ENCODE measurements at places on chromosomes 1 and 21. TPM values are rescaled to one million over a fixed set of nuclear protein-coding genes. Genes with fewer than 3 reads are reported as not detected.

CYP2J2 gene
- total RNA-seq = 0.46 TPM

WDR64 gene
- total RNA-seq = not detected

DNA sequence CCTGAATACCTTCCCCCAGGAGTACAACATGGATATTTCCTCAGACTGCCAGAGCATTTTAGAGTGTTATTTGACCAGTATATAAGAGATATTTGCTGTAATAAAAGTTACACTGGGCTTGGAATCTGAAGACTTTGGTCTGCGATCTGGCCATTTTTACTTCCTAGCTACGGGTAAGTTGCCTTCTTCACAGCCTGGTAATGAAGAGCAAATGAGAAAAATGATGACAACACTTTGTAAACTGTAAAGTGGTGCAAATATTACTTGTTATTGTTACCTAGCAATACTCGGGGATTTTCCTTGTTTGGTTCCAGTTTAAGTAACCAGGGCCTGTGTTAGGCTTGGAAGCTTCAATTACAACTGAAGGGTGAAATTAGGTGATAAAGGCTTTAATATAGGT lies 180.8 kb upstream of the LMO4 start:
- peaks cover 52% of the 10 kb centered on the region for H3K27me3 ChIP-seq
- peaks cover 42% of the 10 kb centered on the region for H3K4me1 ChIP-seq
- H3K27ac ChIP-seq = no peak overlapping the region
- no peak overlapping the region for H3K4me3 ChIP-seq
- DNase-seq = no peak

INAVA gene
- 41.2 TPM for total RNA-seq

S100A7A gene
- total RNA-seq = not detected

GRCh38 chr1:240914506-240914905 lies 302.6 kb upstream of the GREM2 start:
- no peaks in the 10 kb centered on the region for H3K27me3 ChIP-seq
- H3K4me1 ChIP-seq = peaks cover 4% of the 10 kb centered on the region
- no peak overlapping the region for H3K4me3 ChIP-seq
- no peak for DNase-seq
- H3K27ac ChIP-seq = no peak overlapping the region

DNA sequence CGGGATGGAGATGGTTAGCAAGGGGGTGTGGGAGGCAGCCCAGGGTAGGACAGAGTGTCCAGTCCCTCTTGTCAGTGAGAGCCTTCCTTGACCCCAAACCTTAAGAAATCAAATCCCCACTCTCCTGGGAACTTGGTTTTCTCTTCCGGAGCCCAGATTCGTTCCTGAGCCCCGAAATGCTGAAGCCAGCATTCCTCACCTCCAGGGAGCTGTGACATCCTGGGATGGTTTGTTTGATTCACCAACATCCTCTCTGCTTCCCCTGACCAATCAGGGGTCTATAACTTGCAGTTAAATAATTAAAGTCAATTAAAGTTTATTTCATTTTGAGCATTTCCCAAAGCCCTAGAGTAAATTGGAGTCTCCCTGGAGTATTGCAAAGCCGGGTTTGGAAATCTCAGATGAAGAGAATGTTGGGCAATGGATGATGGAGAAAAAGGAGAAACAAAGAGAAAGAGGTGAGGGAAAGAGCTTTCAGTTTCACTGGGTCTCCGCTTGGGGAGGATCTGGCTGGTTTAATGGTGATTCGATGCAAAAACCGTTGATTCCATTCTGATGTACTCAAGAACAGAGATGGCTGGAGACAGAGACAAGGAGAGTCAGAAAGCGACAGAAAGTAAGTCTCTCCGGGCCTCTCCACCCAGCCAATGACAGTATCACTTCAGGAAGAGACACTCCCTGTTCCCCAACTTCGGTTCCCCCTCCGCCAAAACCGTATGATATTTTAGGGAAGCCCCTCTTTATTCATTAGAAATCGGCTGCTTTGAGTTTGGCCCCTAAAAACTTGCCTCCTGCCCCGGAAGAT lies 12.8 kb upstream of the ALX3 start:
- peak overlapping the region; percentile 65 for H3K4me3 ChIP-seq
- DNase-seq = no peak
- peaks cover 27% of the 10 kb centered on the region for H3K4me1 ChIP-seq
- no peaks in the 10 kb centered on the region for H3K36me3 ChIP-seq
- no peak overlapping the region for H3K27ac ChIP-seq
- peaks cover 96% of the 10 kb centered on the region for H3K27me3 ChIP-seq

OR14K1 gene
- total RNA-seq = not detected

DNA sequence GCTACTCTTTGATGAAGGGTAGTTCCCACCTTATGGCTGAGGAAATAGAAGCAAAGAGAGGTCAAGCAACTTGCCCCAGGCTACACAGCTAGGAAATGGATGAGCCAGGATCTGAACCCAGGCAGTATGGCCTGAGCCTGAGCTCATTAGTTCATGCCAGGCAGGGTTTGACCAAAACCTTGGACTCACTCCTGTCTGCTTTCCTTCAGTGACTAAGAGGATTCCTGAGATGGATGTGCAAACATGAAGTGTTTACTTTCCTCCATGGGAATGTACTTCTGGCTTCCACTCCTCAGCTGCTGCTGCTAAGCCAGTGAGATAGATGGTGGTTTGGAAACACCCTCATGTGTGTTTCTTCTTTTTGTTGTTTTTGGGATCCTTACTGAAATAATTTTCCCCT lies 35.1 kb upstream of the ERRFI1 start:
- no peak for DNase-seq
- H3K27me3 ChIP-seq = no peaks in the 10 kb centered on the region
- H3K27ac ChIP-seq = no peak overlapping the region
- peaks cover 4% of the 10 kb centered on the region for H3K36me3 ChIP-seq
- H3K4me3 ChIP-seq = no peak overlapping the region
- 0 out of 2 replicates have a peak, but pooled peaks cover 3% of the 10 kb centered on the region for H3K4me1 ChIP-seq

GRCh38 chr1:205228093-205228521 lies 361 bp downstream of the TMCC2 start:
- H3K27me3 ChIP-seq = peaks cover 15% of the 10 kb centered on the region
- no peak overlapping the region for H3K27ac ChIP-seq
- peak overlapping the region; percentile 82 for H3K4me3 ChIP-seq
- no peak for DNase-seq

- H3K27ac ChIP-seq = peak overlapping the region; percentile 76
- no peaks in the 10 kb centered on the region for H3K4me1 ChIP-seq
- H3K4me3 ChIP-seq = no peak overlapping the region
- DNase-seq = peak; percentile 75
- H3K27me3 ChIP-seq = no peaks in the 10 kb centered on the region
- peaks cover 15% of the 10 kb centered on the region for H3K36me3 ChIP-seq
These were observed 11.6 kb downstream of the PEF1 start for GRCh38 chr1:31633117-31633516.

DNA sequence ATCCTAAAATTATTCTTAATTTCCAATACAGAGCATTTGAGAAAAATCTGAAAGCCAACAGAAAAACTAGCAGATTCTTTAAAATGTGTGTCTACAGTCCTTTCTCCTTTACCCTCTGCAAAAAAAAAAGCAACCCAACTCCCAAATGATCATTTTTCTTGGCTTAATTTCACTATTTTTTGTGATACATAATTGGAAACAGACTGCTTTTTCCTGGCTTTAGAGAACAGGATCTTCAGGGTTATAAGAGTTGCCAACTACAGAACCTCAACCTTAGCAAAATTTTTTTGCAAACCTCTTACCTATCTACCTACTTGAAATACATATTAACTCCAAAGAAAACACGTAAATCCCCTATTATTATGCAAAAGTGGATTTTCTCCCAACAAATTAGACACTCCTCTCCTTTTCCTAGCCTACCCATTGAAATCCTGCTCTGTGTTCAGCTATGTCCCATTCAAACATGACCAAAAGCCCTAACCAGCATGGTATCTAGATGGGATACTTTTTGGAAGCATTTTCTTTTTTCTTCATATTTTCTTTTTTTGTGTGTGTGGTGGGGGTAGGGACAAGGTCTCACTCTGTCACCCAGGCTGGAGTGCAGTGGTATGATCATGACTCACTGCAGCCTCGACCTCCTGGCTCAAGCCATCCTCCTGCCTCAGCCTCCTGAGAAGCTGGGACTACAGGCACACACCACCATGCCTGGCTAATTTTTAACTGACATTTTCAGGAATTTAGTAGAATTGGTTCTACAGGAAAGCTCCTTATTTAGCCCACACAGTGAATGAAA lies 9.0 kb downstream of the TGFBR3 start:
- no peaks in the 10 kb centered on the region for H3K27me3 ChIP-seq
- no peaks in the 10 kb centered on the region for H3K36me3 ChIP-seq
- no peak overlapping the region for H3K27ac ChIP-seq
- no peak overlapping the region for H3K4me3 ChIP-seq
- H3K4me1 ChIP-seq = peaks cover 4% of the 10 kb centered on the region

DNA sequence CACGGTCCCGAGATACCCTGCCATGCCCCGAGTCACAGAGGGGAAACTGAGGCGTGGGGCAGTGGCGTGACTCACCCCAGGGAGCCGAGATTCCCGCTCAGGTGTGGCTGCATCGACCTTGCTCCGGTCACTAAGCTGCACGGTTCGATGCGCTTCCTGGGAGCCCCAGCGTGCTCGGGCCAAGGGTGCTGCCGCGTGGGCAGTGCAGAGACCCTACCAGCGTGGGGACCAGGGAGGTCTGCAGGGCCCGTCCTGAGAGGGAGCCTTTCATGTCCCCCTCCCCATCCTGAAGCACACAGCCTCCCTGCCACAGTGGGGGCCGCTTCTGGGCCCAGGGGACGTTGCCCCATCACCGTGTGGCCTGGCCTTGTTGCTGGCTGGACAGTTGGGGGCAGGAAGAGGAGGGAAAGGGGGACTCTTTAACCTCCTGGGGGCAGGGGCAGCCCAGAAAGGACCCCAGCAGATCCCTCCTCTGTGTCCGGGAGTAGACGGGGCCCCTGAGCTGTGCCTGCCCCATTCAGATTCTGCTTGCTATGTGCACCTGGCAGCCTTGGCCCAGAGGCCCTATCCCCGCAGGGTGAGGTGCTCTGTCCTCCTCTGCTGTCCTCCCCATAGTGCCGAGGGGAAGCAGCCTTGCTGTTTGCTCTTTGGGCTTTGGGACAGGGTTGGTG lies 52.3 kb downstream of the COL18A1 start:
- H3K4me3 ChIP-seq = no peak overlapping the region
- H3K27ac ChIP-seq = no peak overlapping the region
- H3K27me3 ChIP-seq = no peaks in the 10 kb centered on the region
- no peak for DNase-seq

CFAP74 gene
- 0.39 TPM for total RNA-seq

Data from WTC11 (cell line).